ENCODE measurements at places on chromosomes 2 and 18.

DNA sequence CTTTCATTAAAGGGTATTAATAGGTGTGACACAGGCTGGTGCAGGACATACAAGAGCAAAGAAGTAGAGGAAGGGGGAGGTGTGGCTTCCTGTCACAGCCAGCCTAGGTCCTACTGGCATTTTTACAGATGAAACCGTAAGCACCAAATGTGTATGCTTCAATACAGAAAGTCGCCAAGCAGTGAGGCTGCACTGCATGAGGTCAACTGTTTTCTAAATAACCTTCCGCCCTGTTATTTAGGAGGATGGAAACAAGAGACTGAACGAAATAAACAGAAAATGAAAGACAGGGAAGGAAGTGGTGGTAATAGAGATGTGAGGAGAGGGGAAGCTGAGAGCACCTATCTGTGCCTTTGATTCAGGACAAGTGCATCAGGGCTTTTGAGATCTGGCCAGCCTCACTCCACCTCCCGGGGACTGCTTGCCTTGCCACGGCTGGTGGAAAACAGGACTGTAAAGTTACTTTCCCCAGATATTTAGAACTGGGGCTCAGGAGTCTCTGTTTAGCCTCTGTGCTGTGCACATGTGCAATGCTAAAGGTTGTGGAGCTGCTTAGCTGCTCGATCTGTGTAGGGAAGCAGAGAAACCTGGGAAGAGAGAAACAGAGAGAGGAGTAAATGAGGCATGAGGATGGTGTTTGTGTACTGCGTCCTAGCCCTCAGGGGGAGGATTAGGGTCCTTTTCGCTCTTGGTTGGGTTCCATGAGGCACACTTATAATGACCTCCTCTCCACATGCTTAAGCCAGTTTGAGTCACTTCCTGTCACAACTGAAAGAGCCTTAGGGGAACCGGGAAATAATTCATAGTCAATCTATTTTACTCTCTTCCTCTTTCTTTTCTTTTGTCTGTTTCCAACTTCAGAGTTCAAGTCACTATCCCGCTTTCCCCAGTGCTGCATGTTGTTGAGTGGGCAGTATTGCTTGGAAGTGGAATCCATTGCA is 62.3 kb upstream of the BOD1L2 start:
- DNase-seq = no peak

DNA sequence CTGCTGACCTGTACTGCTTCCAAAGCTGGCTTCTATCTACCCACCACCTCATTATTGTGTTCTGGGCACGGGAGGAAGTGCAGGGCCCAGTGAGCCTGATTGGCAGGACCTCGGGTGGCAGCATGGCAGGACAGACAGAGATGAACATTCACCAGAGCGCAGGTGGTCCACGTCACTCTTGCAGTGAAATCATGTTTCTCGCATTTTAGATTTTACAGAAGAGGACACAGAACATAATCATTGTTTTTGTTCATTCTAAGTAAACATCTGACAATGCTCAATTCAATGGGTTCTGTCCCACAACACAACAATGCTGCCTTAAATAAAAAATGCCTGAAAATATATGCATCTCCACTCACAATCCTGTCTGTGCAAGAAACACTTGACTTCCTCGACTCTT is 11.5 kb upstream of the BIN1 start:
- DNase-seq = no peak

DNA sequence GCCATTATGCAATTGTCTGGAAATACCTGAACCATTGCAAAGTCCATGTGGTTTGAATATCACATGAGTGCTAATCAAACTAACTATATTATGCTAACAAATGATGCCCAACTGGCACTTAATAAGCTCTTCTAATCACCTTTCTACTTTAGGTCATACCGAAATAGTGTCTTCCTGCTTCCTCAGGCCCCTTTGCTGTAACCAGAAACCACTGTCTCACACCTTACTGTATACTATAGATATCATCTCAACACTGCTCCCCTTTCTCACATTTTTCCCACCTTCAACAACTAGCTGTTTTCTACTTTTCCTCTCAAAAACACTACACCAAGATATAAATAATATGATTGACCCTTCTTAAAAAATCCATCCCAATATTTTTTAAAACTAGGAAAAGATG is 633.9 kb downstream of the BCL11A start:
- no peak for DNase-seq

GRCh38 chr2:19801367-19802080 is 100.3 kb downstream of the TTC32 start:
- peak; percentile 92 for DNase-seq

- DNase-seq = no peak
Measured at GRCh38 chr2:127770973-127771735, 39.8 kb downstream of the WDR33 start.

DNA sequence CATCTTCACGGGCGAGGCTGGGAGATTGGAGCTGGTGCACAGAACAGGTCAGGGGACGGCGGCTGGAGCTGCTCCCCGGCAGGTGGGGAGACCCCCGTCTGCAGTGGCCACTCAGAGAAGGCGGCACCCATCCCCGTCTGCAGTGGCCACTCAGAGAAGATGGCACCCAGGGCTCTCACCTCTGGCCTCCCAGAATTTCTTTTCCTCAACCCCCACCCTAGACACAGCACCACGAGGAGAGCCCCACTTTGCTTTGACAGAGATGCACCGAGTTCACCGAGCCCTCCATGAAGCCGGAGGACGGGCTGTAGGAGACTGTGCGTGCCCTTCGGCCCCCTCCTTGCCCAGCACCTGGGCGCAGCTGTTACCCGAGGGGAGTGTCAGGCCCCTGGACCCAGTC is 201.6 kb upstream of the SALL3 start:
- no peak for DNase-seq

- peak; percentile 12 for DNase-seq
Measured at GRCh38 chr2:4465671-4466070, 762.3 kb downstream of the DCDC2C start.

DNA sequence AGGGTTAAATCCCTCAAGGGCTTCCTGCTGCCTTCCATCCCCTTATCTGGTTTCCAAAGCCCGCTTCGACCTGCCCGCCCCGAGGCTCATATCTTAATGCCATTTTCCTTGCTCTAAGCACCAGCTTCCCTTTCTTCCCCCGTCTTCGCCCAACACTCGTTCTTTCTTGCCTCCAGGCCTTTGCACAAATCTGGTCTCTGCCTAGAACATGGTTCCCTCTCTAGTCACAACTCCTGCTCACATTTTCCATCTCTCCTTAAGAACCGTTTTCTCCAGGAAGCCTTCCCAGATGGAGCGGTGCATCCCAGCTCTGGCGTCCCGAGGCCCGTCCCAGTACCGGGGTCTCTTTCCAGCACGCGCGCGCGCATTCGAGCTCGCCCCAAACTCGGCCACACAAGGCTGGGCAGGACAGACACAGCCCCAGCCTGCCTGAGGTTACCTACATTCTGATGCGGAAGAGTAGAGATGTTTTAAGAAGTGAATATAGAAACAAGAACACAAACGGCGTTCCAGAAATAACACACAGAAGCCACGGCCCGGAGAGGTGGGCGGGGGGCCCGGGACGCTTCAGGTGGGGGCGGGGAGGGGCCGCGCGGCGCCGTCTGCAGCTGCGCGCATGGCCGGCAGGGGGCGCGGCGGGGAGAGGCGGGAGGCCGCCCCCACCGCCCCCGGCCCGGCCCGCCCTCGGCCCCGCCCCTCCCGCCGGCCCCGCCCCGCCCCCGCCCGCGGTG is at the start of gene DGKD:
DGKD (plus strand) TSS at position 726 of the 731 bp plus-strand sequence. CDS start 25 bp downstream, outside the sequence.
- peak; percentile 70 for DNase-seq

DNA sequence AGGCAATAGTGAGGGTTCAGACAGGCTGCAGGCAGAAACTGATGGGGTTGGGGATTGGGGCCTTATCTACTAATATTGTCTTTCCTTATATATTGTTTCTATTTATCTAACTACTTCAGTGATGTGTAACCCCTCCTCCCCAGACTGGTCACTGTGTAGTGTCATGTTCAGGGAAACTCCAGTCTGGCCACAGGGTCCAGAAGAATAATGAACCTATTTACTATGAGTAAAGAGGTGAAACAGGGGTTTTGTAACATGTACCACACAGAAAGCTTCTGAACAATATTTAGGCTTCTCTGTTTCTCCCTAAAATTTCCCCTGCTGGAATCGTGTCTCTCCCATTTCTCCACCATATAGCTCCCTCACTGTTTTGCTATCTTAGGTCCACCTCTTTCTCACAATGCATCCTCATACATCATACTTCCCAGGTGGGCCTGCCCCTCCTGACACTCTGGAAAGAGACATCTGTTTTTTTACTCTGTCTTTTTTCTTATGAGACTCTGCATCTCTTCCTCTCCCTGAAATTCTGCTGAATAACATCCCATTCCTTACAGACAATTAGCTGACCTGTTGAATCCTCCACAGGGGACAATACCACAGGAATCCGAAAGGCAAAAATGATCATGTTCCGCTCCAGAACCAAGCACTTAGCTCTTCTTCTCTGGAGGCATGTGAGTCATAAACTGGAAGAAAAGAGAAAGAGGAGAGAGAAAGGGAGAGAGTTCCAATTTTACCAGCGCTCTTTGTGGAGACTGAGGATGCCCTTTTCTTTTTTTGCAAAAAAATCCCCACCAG is 154.8 kb downstream of the ZEB2 start:
- no peak for DNase-seq

Data from SJCRH30 (cell line).